ENCODE measurements at places on chromosomes 2 and 18. TPM values are rescaled to one million over a fixed set of nuclear protein-coding genes. Genes with fewer than 3 reads are reported as not detected.
A peak's percentile ranks its signal among the peaks of the same experiment; 100 is the strongest.

Gene KRTCAP3
- total RNA-seq: 0.38 TPM

DNA sequence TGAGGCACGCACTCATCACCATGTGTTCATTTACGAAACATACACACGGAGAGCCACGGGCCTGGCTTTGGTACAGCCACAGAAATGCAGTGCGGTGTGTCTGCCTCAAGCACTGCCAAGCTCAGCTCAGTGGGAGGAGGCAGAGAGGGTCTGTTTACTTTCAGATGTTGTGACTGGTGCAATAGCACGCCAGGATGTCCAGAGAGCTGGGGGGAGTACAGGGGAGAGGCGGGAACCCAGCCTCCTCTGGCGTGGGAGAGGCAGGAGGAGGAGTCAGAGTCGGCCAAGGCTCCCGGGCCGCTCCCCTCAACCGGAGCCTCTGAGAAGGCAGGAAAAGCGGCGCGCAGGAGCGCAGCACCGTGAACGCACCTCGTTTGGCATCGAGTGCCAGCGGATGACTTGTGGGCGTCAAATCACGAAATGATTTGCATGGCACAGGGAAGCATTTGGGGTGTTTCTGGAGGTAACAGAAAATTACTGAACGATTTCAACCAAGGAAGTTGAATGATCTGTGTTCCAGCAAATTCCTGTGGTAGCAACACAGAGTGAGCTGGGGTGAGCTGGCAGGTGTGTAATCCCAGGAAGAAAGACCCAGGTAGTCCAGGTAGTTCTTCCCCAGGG is 143.0 kb downstream of the ZNF516 start:
- no peak for DNase-seq

Gene DYNAP
- not detected for total RNA-seq

DNA sequence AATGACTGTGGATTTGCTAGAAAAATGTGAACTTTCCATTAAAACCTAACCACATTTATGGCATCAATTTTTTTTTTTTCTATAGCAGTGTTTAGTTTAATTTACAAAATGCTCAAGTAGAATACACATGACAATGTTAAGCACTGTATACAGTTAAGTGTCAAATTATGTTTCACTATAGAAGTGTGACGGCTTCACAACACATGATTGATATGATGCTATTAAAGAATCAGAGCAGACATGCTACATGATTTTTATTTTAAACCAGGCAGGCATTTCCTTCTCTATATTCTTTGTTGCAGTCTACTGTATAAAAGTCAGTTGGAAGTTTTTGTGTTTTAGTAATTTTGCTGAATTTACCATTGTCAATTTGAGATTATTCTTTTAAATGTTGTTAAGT is 43.6 kb downstream of the PROKR1 start:
- no peak for DNase-seq

Gene ADI1
- total RNA-seq: 45.3 TPM

GRCh38 chr18:21053127-21053526 is 58.5 kb downstream of the ROCK1 start:
- no peak for DNase-seq

Gene MC5R
- not detected for total RNA-seq

- peak; percentile 85 for DNase-seq
Observed at GRCh38 chr2:97697252-97698235, 15.8 kb upstream of the ZAP70 start.

DNA sequence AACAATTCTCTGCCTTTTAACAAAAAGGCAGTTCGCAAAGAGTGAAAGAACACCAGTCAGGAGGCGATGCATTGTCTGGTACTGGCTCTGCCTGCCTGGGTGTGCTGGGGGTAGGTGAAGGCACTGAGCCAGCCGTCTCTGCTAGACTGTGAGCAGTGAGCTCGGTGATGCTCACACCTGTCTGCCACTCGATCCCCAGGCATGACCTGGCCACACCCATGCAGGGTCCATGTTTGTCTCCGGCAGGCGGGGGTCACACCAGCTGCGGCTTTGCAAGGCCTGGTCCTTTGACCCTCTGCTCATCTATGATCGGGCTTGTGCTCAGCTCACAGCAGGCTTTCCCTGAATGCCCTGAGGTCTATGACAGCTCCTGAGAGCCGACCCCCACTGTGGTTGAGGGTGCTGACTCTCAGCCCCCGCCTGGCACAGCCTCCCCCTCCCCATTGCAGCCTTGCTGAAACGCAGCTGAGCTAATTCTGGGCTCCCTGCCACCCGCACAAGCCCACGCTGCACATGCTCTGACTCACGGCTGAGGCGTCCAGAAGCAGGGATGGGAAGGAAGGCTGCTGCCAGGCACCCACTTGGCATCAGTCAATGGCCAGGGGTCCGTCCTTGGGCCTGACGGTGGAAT is 23.7 kb downstream of the CRACDL start:
- peak; percentile 88 for DNase-seq

DNA sequence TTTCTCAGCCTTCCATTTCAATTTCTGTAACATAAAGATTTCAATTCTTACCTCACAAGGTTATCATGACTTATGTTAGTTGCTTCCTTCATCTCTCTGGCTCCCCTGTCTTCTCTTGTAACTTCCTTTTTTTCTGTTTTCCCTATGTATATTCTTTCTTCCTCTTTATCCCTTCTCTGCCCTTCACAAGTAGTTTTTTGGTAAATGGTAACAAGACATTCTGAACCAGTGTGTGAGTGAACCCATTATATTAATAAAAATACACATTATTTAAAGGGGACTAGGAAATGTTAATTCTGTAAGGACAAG is 8.4 kb downstream of the ACSL3 start:
- DNase-seq: no peak

- DNase-seq: no peak
Observed at GRCh38 chr2:79369127-79369526, 143.7 kb upstream of the CTNNA2 start.

DNA sequence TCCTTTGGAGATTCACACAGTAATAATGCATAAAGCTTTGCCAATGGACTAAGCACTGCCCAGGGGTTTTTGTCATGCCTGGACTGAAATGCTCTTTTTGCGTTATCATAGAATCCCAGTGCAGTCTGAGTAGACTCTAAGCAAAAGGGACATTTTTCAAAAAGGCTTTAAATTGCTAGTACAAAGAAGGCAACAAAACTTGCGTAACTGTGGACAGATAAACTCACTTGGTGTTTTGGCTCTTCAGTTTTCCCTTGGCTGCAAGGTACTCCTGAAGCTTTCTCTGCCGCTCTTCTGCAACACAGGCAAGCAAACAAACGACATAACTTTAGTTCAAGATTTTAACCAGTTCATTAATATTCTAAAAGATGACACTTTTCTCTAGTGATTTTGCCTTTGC is 2.1 kb downstream of the CKAP2L start:
- DNase-seq: no peak

DNA sequence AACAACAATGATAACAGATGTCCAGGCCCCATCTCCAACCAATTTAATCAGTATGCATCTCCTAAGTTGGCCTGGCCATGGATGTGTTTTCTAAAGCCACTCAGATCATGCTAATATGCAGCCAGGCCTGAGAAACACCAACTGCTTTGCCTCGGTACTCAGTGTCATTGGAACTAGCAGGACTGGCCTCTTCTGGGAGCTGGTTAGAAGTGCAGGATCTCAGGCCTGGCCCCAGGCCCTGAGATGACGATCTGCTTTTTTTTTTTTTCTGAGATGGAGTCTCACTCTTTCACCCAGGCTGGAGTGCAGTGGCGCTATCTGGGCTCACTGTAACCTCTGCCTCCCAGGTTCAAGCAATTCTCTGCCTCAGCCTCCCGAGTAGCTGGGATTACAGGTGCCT is 69.1 kb downstream of the IRS1 start:
- DNase-seq: no peak

Gene CD302
- total RNA-seq: 14.4 TPM

Gene ACOXL
- total RNA-seq: not detected

DNA sequence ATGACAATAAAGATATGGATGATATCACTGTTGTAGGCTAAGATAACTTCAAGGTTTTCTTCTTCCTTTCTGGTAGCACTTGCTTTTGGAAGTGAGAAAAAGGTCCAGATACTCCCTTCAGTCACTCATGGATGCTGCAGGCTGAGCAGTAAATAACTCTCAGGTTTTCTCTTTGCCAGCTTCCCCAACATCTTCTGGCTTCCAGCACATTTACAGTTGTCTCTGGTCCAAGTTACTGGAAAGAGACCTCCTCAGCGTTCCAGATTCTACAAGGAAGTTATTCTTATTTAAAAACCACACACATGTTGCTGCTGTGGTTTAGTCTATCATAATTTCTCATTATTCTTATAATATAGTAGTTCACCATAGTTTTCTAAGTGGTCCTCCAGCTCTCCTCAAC is 383.4 kb downstream of the PLCL1 start:
- no peak for DNase-seq

Gene TRIM54
- 0.51 TPM for total RNA-seq

- DNase-seq: no peak
Observed at GRCh38 chr2:24454294-24454693, 36.8 kb upstream of the NCOA1 start.

DNA sequence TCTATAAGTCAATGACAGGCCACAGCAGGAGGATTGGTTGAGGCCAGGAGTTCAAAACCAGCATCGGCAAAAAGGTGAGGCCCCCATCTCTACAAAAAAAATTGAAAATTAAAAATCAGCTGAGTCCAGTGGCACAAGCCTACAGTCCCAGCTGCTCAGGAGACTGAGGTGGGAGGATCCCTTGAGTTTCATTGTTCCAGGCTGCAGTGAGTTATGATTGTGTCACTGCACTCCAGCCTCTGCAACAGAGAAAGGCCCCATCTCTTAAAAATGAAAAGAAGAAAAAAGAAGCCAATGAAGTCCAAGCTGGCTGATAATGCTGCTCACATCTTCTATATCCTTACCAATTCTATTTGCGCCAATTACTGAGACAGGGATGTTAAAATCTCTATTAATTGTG is 39.1 kb downstream of the MRPS5 start:
- no peak for DNase-seq

DNA sequence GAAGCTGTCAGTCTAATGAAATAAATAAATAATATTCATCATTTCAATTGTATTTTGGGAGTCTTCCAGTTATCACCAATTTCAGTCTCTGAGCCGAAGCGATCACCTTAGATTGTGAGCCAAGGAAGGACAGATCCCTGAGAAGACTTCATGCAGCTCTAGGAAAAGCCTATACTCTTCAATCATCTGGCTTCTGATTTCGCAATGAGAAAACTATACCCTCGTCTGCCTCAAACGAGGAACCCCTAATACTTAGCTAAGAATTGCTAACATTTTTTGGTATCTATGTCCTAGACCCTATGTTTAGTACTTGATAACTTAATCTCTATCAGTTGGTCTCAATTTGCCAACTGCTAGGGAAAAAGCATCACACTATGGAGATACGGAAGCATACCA is 4.5 kb upstream of the TTC27 start:
- DNase-seq: no peak

- peak; percentile 45 for DNase-seq
Observed at GRCh38 chr2:99861376-99861760, 281.0 kb downstream of the AFF3 start.

DNA sequence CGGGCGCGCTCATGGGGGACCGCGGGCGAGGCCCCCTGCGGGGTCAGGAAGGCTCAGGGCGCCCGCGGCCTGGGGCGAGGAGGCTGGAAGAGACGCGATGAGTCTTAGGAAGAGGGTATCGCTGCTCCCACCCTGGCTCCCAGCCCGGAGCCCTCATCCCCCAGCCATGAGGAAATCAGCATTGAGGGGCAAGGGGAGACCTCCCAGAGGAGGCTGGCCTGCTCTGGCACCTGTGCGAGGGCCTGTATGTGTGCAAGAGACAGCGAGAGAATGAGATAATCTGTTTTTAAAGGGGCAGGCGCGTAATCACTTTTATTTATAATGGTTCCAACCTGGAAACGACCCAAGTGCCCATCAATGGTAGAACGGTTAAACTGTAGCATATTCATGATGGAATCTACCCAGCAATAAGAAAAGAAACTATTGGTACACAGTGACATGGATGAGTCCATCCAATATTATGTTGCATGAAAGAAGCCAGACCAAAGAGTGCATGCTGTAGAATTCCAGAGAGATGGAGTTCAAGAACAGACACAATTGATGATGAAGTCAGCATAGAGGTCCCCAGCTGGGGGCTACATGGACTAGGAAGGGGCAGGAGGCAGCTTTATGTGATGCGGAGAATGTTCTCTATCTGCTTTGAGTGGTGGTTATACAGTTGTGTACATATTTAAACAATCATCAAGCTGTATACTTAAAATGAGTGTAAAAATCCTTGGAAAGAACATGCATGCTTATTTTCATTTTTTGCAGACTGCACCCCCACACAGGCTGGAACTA is 14.4 kb downstream of the FBXO41 start:
- DNase-seq: no peak

- DNase-seq: peak; percentile 66
Observed at GRCh38 chr18:71431689-71432088, 1112.5 kb downstream of the CBLN2 start.

DNA sequence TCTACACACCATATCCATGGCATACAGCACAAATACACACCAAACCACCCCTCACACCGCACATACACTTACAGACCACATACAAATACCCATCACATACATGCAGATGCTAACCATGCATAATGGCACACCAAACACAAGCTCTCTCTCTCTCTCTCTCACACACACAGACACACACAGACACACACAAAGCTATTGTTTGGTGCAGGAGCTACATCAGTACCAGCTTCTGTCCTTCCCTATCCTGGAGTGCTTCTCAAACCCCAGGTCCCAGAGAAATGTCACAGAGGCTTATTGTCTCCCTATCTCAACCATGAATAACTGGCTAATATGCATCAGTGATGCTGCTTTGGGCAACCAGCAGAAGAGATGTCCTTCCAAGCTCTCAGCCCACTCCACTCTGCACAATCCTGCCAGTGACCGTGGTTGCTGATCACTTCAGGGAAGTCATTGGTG is 36.5 kb upstream of the ST3GAL5 start:
- no peak for DNase-seq

DNA sequence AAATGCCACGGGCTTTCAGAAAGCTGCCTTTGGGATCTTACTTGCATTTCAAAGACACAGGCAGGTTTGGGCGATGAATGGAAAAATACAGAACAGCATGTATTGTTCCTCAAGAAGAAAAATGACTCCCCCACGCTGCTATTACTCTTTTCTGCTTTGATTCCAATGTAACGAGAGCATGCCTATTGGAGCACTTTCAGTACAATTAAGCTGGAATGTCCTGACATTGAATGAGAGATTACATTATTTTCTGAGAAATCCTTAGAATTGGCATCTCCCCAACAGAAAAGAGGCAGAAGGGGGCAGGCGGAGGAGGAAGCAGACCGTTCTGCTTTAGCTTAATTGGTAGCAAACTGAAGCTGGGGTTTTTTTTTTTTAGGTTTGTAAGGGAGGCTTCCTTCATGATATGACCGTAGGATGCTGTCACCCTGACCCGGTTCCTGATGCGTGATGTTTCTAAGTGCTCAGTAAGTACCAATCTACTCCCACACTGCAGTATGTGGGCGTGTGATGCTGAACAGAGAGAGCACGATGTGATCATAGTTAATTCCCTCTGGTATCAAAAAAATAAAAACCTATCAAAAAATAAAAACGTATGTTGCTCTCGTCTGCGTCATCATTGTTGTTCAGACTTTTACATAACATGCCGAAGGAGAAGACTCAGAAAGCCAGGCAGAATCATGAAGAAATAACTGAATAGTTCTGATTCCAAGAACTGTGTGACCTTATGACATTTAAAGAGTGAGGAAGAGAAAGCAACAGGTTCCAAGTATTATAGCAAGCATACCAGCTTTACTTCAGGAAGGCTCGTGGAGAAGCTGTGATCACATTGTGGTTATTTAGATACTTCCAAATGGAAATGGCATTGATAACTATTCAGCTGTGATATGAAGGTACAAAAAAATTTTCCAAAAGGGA is 40.5 kb downstream of the LONRF2 start:
- no peak for DNase-seq

Gene EVX2
- total RNA-seq: not detected

Data from dermis microvascular lymphatic vessel endothelial cell (primary cell).